ENCODE measurements at places on chromosomes 5 and 9. TPM values are rescaled to one million over a fixed set of nuclear protein-coding genes. Genes with fewer than 3 reads are reported as not detected.

DNA sequence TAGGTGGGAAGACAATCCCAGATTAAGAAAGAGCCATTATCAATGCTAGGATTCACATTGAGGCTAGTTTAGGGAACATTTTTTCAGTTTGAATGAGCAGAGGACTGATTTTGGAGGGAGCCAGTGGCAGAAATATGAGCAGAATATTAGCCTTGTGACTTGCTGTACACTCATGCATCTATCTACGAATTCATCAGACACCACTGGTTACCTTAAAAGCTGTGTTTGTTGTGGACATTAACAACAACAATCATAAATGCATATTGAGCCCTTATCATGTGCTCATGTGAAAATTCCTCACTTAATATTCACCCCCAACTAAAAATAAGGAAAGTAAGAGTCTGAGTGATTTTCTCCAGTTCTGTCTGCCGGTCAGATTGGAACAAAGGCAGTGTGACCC, 9.9 kb upstream of the SH3TC2 start:
- DNase-seq, result no peak
- no peaks in the 10 kb centered on the region for H3K27me3 ChIP-seq
- H3K4me1 ChIP-seq, result no peaks in the 10 kb centered on the region
- no peaks in the 10 kb centered on the region for H3K36me3 ChIP-seq

CDO1 gene
- total RNA-seq, result not detected

- H3K4me3 ChIP-seq, result no peak overlapping the region
- no peak overlapping the region for H3K27ac ChIP-seq
- no peaks in the 10 kb centered on the region for H3K27me3 ChIP-seq
- no peaks in the 10 kb centered on the region for H3K36me3 ChIP-seq
- no peak for DNase-seq
- H3K4me1 ChIP-seq, result no peaks in the 10 kb centered on the region
These were observed 474.0 kb upstream of the ACTBL2 start for GRCh38 chr5:57956636-57957035.

- H3K27ac ChIP-seq, result no peak overlapping the region
- no peak for DNase-seq
- H3K4me1 ChIP-seq, result peaks cover 5% of the 10 kb centered on the region
These were observed 571 bp downstream of the PPIC start for GRCh38 chr5:123035918-123036390.

DNA sequence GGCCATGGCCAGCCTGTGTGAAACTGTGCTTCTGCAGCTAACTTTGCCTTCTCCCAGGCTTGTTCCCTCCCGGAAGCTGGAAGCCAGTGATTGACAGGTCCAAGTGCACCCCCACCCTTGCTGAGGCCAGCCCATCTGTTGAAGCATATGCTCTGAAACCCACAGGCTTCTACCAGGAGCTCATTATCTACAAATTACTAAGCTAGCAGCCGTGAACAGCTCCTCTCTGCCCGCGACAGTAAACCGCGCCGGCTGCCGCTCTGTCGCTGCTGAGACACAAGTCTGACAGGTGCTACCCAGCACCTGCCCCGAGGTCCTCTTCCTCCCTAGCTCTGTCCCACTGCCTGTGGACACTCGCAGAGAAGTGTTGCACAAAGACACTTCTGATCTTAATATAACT, 490.9 kb downstream of the GADD45G start:
- H3K4me3 ChIP-seq, result no peak overlapping the region
- H3K27me3 ChIP-seq, result no peaks in the 10 kb centered on the region
- no peaks in the 10 kb centered on the region for H3K36me3 ChIP-seq
- no peak overlapping the region for H3K27ac ChIP-seq

DNA sequence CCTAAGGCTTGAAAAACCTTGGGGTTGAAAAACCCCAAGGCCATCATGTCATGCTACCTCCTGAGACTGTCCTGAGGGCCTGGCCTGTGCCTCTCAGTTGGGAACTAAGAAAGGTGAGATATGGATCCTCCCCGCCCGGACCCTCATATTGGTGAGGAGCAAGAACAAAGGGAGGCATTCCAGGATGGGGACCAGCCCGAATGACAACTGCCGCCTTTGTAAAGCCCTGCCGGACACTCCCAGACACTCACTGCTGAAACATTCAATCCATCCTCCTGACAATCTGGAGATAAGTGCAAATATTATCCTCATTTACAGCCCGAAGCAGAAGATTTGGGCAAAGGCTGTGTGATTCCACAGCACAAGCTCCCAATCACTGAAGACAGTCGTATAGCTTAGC, 298.3 kb downstream of the NSG2 start:
- no peaks in the 10 kb centered on the region for H3K27me3 ChIP-seq
- no peak overlapping the region for H3K4me3 ChIP-seq
- H3K27ac ChIP-seq, result no peak overlapping the region
- DNase-seq, result no peak
- H3K36me3 ChIP-seq, result no peaks in the 10 kb centered on the region
- no peaks in the 10 kb centered on the region for H3K4me1 ChIP-seq

DNA sequence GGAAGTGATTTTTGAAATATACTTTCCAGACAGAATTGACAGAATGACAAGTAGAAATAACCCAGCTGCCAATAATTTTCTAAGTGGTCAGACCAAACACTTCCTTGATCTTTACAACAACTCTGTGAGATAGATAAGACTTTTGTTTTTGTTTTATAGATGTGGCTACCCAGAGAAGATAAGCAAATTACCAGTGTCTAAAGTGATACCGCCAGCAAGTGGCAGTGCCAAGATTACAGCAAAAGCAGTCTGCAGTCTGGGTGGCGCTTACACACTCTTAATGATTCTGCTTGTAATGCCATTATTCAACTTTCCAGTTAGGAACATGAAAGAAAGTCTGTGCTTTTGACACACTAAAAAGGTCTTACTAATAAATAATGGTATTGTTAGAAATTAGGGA, 92.1 kb downstream of the HCN1 start:
- H3K4me3 ChIP-seq, result no peak overlapping the region
- H3K27me3 ChIP-seq, result no peaks in the 10 kb centered on the region
